Neural progenitor cell (in vitro differentiated cells): ENCODE measurements at places on chromosomes 12 and 14.

DNA sequence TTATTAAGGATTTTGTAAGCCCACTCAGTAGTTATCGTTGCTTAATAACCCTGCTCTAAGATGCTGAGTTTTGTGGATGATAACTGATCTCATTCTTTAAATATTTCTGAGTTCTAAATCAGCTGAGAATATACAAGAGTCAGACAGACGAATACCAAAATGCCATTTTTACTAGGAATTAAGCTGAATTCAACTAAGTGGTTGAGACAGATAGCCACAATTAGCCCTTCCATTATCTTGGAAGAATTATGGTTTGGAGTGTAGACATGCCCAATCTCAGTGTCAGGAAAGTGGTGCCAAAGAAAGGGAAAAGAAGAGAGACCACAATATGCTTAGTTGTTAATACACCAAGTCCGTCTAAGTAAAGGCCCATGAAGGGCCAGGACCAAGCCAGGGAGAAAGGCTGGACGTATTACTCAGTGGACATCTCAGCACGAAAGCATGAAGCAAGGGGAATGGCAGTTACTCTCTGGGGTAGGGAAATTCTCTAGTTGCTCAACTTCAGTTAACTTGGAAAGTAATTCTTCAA is 58.6 kb downstream of the KCNA5 start:
- no peak for DNase-seq

- DNase-seq: no peak
Observed at GRCh38 chr14:97367278-97367677, 570.1 kb downstream of the VRK1 start.

GRCh38 chr12:75447691-75448393 is 32.7 kb upstream of the GLIPR1 start:
- DNase-seq: no peak

DNA sequence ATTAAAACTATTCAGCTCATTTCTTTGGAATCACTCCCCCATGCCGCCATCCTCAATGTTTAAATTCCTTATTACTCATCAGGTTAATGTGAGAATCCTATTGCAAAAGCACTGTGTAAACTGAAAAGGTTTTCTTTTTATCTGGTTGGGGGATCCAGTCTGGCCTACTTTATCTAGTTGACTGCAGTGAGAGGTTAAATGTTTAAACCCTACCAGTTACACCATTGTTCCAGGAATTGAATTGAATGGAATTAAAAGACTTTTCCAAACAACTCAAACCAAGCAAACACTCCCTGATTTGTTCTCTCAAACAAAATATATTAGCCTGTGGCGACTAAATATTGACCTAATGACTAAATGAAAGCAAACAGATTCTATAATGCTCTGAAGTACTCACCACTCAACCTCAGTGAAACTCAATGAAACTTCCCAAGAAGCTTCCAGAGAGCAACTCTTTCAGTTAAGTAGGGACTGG is 100.5 kb downstream of the VEZT start:
- DNase-seq: no peak

GRCh38 chr14:51248016-51248987 is 8.3 kb downstream of the TMX1 start:
- no peak for DNase-seq

- DNase-seq: no peak
Observed at GRCh38 chr12:88985011-88985410, 367.3 kb downstream of the DUSP6 start.

- DNase-seq: no peak
Observed at GRCh38 chr12:104011253-104011652, 38.7 kb downstream of the GLT8D2 start.

DNA sequence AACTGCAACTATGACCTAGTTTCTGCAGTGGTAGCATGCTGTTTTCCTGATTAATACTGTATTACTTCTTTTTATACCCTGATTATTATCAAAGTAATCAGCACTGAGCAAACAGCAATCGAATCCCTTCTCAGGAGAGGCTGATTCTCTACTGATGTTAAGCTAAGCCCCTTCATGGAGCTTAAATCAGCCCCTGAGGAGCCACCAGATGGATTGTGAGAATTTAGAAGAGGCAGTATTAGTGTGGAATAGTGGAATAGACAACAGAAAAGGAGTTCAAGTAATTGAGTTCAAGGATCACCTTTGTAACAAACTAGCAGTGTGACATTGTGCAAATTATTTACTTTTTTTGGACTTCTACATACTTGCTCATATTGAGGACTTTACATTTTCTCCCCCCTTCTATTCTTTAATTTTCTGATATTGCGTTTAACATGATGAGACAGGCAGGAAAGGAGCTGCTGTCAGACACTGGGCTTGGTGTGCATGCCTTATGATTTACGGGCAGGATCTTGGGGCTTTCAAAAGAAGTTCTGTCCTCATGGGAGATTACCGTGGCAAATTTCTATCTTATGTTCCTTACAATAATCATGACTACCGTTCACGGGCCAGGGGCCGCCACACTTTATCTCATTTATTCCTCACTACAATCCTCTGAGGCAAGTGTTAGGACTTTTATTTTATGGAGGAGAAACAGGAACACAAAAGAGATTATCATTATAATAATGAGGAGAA is 68.0 kb downstream of the PTPRR start:
- no peak for DNase-seq

DNA sequence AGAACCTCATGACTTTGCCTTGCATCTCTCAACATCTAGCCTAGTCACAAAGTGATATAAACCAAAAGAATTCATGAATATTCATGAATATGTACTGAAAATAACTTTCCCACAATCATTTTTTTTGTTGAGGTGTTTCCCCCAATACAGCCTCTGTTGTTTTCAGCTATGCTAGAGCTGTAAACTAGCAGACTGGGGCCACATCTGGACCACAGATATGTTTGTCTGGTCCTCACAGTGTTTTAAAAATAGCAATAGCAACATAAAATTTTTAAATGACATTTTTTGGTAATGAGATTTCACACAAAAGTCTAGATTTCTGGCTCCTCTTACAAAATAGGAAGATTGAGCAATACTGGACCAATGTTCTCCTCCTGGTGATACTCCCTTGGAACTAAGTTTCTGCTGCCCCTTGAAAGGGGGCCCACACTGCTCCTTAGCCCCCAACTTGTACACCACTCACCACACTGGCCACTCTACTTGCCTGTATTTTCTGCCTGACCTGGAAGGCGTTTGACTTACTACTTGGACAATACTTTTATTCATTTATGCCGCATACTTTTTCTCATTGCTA is 81.2 kb downstream of the BMP4 start:
- DNase-seq: no peak

DNA sequence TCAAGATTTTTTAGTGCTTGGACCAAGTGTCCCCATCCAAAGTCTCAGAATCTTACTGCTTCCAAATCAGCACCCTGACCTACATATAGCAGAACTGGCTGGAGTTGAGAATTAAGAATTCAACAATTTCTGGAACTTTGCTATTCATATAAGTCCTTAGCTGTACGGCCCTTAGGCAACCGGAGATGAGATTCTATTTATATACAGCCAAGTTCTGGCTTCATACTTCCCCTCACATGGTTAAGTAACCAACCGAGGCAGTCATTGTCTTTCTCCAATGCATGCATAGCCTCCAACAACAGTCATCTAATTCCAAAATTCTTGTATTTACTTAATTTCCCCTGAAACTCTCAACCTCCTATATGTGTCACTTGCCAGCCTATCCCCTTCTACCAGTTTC is 76.6 kb downstream of the SINHCAF start:
- no peak for DNase-seq

GRCh38 chr12:32083489-32083888 is 23.2 kb upstream of the BICD1 start:
- no peak for DNase-seq

GRCh38 chr14:106681568-106681967 is 1155.2 kb downstream of the TMEM121 start:
- no peak for DNase-seq

DNA sequence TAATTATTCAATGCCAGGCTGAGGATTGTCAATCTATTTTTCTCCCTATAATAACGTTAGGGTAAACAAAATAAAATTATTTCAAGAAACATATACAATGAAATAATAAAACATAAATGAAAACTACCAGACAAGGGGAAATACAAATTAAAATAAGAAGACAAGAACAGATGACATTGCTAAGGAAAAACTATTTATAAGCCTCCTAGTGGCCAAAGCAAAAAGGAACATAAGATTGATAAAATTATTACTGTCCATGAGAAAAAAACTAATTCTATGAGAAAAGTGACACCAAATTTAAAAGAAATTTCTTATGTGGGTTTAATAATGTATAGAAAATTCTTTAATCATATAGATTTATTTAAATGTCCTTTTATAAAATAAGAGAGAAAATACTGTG is 294.7 kb downstream of the TTC6 start:
- no peak for DNase-seq

DNA sequence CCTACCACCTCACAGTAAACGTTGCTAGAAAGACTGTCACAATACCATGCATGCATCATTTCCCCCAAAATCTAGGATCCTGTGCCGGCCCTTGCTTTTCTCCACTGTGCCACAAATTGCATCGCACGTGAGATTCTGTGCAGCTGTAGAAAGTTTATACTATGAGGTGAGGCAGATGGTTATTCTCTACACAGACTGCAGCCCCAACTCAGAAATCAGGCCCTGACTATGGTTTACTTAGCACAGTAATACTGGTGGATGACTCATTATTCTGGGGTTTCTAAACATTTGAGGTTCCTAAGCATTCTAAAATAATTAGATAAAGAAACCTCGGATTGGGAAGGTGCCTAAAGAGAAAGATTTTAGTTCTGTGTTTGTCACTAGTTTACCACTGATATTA is 163.8 kb upstream of the CCDC198 start:
- no peak for DNase-seq

DNA sequence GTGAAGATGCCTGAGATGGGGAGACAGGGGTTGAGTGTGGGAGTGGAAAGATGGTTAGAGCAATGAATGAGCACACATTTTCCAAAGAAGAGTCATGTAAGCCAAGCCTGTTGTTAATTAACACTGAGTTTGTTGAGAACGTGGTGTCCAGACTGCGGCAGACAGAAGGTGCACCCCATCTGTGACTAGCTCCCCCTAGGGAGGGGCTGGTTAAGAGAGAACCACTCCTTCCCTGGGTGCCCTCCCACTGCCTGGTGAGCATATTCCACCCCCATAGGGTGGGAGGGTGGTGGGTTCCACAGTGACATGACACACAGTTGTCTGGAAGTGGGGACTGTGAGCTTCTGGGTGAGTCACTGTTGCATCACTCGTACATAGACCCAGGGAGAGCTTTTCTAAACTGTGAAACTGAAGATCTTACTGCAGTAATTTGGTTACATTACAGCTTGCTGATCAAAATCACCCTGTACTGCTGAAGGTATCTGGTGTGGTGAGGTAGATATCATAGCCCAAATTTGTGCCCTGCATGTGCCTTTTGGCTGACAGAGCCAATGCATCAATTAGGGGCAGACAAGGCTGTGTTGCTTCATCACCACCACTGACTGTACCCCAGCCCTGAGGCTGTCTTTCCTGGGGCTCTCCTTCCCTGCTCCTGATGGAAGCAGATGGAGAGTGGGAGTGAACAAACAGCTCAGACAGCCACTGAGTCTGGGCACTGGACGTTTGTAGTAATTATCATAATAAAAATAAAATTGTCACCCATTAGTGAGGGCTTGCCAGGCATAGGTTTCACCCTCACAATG is 150.9 kb downstream of the EMP1 start:
- DNase-seq: no peak

GRCh38 chr12:468671-469389 is 9.1 kb downstream of the B4GALNT3 start:
- DNase-seq: no peak

DNA sequence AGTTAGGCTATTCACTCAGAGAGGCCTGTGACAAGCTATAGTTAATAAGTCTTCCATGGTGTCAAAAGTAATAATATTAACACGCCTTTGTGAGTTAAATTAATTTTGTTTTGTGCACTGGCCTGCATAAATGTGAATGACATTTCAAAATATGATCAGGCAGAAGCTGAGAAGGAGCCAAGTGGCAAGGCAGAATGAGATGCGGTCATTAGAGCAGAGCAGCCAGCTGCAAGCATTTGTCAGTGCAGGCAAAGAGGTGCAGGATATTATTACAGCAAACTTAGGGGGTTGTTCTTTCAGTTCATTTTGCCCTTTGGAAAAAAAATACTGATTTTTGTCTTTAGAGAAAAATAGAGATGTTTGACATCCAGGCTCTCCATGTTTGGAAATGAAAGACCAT is 364.5 kb downstream of the PAWR start:
- no peak for DNase-seq

- DNase-seq: no peak
Observed at GRCh38 chr14:67192366-67192765, 3.1 kb downstream of the GARIN2 start.

GRCh38 chr12:102204025-102204424 is 6.4 kb upstream of the PMCH start:
- DNase-seq: no peak

GRCh38 chr12:20364501-20364900 is 3.8 kb upstream of the PDE3A start:
- DNase-seq: no peak

DNA sequence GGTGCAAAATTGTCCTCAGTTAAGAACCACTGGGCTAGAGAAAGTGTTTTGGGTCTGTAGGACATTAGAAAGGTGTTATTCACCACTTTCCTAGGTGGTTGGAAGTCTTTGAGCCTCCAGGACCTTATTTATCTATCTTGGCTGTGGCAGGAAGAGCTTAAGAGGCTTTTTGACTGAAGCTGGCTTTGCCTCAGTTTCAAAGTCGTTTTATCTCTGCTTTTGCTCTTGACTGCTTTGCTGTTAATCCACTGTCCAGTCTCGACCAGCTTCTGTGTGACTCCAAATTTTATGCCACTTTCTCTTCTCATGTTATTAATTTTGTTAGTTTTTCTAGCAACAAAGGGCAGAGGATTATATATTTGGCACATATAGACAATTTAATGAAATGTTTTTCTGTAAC is 60.3 kb downstream of the PPHLN1 start:
- DNase-seq: no peak
